ENCODE measurements at places on chromosomes 3 and 15.
A peak's percentile ranks its signal among the peaks of the same experiment; 100 is the strongest.

- no peak for DNase-seq
Measured at GRCh38 chr15:43471975-43472374, 21.0 kb downstream of the TP53BP1 start.

DNA sequence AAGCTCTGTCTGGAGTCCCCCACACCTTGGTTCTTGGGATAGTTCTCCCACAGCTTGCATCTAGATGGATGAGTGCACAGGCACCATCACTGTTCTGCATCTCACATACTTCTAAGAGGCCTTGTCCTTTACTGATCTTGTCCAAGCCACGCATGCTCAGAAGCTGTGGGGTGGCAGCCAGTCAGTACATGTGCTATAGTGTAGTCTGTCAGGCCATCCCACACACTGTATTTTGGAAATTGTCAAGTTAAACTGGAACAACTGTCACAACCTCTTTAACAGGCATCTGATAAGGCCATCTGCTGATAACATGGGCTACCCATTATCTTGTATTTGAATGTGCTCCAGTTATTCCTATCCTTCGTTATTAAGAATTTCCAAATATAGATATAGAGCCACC is 296.5 kb upstream of the AZI2 start:
- DNase-seq: no peak

GRCh38 chr3:31522152-31522551 is 10.6 kb upstream of the STT3B start:
- no peak for DNase-seq

DNA sequence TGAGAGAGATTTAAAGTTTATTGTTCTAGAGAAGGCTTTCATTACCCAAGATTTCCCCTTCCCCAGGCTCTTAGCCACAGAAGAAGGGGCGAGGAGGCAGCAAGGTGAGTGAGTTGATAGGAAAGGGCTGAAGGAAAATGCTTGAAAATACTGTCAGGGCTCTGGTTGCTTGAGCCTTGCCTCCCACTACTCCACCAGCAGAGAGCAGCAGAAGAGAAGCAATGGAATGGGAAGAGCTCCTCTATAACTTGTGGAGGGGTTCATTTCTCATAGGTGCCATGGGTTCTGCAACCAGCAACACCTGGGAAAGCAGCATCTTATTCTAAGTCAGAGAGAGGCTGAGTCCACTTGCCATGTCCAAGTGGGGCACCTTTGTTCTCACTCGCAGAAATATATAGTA is 184.0 kb upstream of the CNTN6 start:
- DNase-seq: no peak

DNA sequence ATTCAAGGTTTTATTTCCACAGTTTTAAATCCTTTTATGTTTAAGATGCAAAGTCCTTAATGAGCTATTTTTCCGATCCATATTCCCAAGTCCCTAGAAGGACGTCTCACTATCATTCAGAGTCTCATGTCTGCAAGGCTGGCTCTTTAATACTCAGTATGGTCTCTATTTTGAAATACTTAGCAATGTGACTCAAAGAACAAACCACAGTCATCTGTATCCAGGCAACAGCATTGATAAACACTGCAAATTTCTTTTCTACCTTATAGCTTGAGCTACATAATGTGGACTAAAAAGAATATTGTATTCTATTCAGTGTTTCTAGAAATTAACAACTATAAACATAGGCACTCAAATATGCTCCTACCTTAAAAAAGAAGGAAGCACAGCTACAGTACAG is 588.3 kb upstream of the NAALADL2 start:
- DNase-seq: no peak

GRCh38 chr15:31871166-31871886 is 159.0 kb upstream of the CHRNA7 start:
- no peak for DNase-seq

DNA sequence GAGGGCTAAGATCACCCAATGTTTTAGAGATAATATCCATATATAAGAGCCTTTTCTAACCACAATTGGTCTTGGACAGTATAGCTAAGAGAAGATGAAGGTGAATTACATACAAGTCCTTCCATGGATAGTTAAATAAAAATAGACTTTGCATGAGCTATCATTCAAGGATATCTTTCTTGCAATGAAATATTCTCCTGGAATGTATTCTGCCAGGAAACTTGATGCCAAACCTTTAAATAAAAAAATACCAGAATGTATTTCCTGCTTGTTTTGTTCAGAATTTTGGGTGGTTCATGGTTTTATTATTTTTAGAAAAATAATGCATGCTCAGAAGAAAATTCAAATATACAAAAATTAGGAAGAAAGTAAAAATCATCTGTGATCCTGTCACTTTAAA is 88.8 kb upstream of the PPIB start:
- no peak for DNase-seq

GRCh38 chr3:154023148-154023547 is 98.0 kb upstream of the ARHGEF26 start:
- DNase-seq: no peak

DNA sequence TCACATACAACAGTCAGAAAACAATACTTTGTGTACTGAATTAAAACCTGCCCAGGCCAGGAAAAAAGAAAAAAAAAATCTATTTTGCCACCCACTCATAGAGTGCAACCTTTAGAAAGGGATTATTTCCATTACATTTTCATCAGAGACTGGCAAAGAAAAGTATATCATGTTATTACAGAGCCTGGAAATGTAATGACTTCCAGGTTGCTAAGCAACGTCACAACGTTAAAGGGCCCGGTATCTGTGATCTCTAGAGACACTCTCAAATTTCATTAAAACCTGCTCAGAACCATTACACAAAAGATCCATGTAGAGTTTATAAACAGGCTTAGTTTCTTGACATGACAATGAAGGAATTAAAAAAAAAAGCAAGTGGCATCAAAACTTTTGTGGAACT is 170.5 kb downstream of the CTNNB1 start:
- no peak for DNase-seq

GRCh38 chr3:50316657-50317242 is 5.8 kb downstream of the HYAL2 start:
- no peak for DNase-seq

GRCh38 chr3:187966096-187966495 is 187.9 kb upstream of the LPP start:
- DNase-seq: no peak

DNA sequence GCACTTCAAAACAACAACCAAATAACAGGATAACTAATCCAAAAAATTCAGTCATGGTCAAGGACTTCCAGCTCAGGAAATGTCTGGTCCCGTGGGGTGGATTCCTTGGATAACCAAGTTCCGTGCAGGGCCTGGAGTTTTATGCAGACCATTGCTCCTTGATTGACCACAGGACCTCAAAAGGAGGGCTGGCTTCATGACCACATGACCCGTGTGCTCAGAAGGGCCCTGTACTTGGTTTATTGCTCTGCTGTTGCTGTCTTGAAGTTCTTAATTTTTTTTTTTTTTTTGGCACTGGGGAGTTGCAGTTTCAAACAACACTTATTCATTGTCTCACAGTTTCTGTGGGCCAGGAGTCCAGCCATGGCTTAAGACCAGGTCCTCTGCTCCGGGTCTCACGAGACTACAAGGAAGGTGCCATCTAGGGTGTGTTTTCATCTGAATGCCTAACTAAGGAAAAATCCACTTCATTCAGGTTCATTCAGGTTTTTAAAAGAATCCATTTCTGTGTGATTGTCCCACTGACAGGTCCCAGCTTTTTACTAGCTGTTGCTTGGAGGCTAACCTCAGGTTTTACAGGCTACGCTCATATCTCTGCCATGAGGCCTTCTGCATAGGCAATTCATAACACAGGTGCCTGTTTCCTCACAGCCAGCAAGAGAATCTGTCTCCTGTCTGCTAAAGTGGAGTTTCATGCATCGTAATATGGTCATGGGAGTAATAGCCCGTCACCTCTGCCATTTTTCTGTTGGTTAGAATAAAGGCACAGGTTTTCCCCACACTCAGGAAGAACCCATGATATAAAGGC is 65.3 kb downstream of the FLNB start:
- no peak for DNase-seq

GRCh38 chr15:51094606-51095569 is at the start of gene TNFAIP8L3:
Gene TNFAIP8L3 (minus strand): TSS chr15:51094906. CDS start chr15:51094595, 311 bp downstream.
- DNase-seq: no peak

DNA sequence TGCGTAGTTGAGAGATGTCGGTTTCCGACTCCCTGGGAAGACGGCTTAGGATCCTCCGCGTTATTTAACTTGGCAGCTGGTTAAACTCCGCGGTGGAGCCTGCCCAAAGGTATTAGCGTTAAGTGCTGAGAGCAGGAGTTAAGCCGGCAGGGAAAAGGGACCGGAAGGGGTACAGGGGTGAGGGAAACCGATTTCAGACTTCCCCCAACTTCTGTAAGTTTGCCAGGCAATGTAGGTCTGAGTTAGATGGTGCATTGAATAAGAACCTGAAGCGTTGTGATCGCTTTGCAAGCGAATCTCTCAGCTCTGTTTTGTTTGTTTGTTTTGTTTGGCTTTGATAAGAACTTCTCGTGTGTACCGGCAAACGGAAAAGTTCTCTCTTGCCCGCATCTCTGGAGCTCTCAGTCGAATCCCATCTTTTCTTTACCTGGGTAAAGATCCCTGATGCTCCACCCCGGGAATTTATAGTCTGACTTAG is 6.0 kb upstream of the FEZF2 start:
- DNase-seq: no peak

DNA sequence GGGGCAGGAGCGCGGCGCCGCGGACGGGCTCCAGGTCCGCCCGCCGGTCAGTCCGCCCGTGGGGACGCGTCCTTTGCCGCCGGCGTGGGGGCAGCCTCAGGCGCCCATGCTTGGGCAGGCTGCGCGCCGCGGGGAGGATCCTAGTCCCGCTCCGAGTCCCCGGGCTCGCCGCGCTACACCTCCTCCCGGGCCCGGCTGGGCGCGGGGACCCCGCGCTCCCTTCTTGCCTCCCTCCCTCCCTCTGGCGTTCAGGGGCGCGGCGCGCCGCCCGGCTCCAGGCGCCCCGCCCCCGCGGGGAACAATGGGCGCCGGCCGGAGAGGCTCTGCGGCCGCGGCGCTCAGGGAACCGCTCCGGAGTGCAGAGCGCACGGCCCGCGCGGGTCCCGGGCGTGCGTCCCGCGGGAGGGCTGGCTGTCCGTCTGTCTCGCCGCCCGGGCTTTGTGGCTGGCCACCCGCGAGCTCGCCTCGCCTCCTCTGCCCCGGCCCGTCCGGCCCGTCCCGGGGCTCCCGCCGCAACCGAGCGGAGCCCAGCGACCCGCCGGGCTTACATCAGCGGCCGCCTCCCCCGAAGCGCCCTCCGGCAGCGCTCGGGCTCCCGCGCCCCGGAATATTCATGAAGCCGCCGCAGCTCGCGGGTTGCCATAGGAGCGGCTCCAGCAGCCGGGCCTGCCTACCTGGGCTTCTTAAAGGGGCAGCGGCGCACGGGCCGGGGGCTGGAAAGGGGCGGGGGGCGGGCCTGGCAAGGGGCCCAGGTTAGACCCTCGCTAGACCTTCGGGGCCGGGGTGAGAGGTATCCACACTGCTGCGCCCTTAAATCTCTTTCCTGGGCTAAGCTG is at the start of gene HCN4:
HCN4 (minus strand) TSS at position 658 of the 836 bp plus-strand sequence. CDS start 688 bp downstream, outside the sequence.
- DNase-seq: no peak

- no peak for DNase-seq
Measured at GRCh38 chr3:188829130-188829529, 342.6 kb upstream of the TPRG1 start.

GRCh38 chr3:177333533-177334520 is 136.5 kb upstream of the TBL1XR1 start:
- DNase-seq: no peak

DNA sequence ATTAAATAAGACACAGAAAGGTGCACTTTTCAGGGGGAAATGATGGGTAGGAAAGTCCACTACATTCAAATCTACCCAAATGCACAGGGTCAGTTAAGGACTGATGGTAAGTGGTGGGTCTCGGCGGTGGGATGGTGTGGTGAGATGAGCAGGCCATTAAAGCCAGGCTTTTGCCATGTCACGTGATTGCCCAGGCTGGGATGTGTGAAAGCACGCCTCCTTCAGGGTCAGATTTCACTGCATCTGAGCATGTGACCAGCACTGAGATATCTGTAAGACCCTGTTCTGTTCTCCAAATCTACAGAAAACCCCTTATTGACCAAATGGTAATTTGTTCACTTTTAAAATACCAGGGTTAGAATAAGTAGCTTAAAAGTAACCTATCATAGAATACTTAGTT is 301.5 kb downstream of the MEX3B start:
- no peak for DNase-seq

- DNase-seq: no peak
Measured at GRCh38 chr3:77051591-77051990, 11.7 kb downstream of the ROBO2 start.

DNA sequence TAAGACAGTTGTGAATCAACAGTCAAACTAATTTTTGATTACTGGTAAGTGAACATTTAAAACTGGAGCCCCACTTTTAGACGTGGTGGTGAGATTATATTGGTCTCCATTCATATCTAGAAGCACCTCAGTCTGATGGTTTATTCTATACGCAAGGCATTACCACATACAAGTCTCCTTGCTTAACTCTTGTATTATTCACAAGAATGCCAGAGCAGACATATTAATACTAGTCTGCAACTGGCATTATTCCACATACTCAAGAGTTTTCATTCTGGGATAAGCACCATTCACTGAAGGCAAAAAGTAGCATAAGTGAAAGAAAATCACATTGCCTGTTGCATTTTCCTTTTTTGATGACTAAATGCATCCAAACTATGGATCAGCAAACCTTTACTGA is 36.9 kb upstream of the MEIS2 start:
- DNase-seq: no peak

GRCh38 chr15:59301527-59301926 is 71.1 kb downstream of the MYO1E start:
- DNase-seq: no peak

DNA sequence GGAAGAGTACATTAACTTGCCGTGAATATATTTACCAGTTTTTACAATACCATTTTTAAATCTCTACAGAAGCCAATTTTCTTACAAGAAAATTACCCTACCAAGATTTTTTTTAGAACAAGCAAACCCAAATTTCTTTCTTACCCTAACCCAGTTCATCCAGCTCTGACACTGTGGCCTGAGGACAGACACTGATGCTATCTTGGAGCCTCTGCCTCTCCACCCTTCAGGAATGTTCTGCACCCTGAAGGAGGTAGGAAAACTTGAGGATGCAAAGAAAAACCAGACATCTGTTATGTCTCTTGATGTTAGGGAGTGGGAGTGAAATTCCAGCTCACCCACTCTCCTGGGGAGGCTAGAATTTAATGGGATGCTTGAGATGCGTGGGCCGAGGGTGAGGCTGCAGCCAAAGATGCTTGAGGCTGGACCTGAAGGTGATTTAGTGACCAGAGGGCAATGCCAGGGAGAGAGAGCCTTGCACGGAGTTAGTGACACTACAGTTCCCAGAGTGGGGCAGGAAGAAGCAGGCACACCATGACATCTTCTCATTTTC is 69.9 kb downstream of the LIPC start:
- no peak for DNase-seq

- no peak for DNase-seq
Measured at GRCh38 chr15:44064706-44065105, 130.4 kb downstream of the FRMD5 start.

GRCh38 chr3:43389388-43390254 is 103.3 kb downstream of the SNRK start:
- DNase-seq: peak; percentile 51

Measured in stimulated activated naive CD4-positive, alpha-beta T cell (primary cell).